ENCODE measurements at places on chromosomes 7 and 10.

DNA sequence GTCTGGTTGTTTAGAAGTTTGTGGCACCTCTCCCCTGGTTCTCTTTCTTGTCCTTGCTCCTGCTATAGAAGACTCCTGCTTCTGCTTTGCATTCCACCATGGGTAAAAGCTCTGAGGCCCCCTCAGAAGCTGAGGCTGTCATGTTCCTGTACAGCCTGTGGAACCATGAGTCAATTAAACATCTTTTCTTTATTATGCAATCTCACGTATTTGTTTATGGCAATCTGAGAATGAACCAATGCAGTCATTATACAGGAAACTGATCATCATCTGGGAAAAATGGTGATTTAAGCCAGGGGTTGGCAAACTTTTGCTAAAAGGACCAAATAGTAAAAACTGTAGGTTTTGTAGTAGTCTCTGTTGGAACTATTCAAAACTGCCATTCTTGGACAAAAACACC lies 175.4 kb downstream of the CSTF2T start:
- no peak for DNase-seq

DNA sequence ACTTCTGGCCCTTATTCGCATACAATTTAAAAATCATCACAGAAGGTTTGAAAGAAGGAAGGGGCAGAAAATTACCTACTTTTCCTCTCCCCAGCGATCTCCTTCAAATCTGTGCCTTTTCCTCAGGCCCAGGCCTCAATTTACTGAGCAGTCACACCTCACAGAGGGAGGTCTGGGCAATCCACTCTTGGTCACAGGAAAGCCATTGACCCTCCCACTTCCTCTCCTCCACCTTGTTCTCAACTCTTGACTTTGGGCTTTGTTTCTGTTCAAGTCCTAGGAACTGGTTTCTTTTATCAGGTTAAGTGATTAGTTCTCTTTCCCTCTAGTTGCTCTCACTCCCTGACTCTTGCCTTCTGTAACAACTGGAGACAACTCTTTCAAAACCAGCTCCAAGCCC lies 37.0 kb upstream of the ATRNL1 start:
- no peak for DNase-seq

DNA sequence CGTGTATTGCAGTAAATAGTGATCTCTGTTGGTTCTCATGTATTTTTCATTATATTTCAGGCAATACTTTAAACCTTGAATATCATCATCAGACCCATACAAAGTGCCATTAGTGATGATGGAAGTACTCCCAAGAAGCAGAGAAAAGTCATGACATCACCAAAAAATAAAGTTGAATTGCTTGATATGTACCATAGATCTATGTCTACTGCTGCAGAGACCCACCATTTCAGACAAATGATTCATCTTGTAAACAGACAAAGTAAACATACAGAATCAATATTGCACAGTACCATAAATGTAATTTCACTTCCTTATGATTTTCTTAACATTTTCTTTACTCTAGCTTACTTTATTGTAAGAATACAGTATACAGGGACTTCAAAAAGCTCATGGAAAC lies 347.8 kb downstream of the IPMK start:
- no peak for DNase-seq

DNA sequence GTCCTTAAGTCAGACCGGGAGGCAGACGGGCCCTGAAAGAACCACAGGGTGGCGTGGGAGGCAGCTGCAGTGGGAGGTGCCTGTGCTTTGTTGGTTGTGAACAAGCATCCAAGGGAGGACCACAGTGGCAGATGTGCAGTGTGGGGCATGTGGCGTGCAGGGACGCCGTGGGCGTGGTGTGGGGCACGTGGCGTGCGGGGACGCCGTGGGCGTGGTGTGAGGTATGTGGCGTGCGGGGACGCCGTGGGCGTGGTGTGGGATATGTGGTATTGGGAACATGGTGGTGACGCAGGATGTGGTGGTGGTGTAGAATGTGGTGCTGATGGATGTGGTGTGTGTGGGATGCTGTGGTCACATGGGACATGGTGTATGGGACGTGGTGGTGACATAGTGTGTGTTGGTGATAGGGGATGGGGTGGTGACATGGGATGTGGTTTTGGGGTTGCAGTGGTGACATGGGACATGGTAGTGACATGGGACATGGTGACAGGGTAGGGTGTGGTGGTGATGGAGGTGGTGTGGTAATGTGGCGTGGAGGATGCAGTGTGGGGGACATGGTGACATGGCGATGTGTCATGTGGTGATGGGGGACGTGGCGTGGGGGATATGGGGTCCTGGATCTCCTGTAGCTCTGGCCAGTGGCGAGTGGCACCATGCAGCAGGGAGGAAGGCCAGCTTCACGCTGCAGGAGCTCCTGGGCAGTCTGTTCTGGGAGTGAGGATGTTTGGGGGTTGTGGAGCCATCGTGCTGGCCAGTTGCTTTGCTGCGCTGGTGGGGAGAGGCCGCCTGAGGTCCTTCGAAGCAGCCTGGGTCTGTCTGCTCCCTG lies 78.8 kb downstream of the INPP5A start:
- no peak for DNase-seq

GRCh38 chr7:31160941-31161340 lies 108.8 kb downstream of the ADCYAP1R1 start:
- no peak for DNase-seq

GRCh38 chr10:44307691-44308090 lies 77.2 kb downstream of the CXCL12 start:
- DNase-seq, result no peak

- no peak for DNase-seq
Measured at GRCh38 chr7:139203992-139204391, 27.0 kb upstream of the UBN2 start.

GRCh38 chr7:158428131-158428836 lies 159.3 kb downstream of the PTPRN2 start:
- no peak for DNase-seq

DNA sequence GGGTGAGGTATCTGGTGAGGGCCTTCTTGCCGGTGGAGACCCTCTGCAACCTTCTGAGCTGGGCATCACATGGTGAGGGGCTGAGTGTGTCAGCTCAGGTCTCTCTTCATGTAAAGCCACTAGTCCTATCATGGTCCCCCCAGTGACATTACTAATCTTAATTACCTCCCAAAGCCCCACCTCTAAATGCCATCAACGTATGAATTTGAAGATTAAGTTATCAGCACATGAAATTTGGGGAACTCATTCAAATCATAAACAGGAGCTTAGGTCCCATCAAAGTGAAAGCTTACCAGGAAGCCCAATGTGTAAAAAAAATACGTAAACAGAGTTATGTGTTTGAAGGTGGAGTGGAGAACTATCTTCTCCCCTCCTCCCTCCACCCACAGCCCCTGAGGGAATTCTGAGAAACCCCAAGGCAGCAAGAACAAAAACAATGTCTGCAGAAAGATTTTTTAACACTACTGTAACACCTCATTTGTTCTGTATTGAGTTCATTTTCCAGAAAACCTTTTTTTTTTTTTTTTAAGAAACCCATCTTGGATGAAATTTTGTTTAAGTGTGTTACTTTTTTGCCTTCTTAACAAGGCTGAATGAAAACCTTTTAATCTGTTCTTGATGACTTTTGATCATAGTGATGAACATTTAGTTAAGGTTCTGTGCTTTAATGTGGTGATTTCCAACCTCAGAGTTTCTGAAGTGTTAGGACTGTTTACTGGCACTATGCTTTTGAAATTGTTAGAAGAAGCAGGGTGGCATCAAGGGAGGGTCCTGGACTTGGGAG lies 19.1 kb upstream of the PCGF5 start:
- DNase-seq, result no peak

- DNase-seq, result no peak
Measured at GRCh38 chr10:101691081-101691480, 3.9 kb downstream of the FBXW4 start.

GRCh38 chr7:88933285-88933684 lies 137.7 kb upstream of the TEX47 start:
- DNase-seq, result no peak

- no peak for DNase-seq
Measured at GRCh38 chr10:86992456-86992855, 24.2 kb downstream of the ADIRF start.

GRCh38 chr7:48298779-48299178 lies 127.5 kb downstream of the ABCA13 start:
- DNase-seq, result no peak

DNA sequence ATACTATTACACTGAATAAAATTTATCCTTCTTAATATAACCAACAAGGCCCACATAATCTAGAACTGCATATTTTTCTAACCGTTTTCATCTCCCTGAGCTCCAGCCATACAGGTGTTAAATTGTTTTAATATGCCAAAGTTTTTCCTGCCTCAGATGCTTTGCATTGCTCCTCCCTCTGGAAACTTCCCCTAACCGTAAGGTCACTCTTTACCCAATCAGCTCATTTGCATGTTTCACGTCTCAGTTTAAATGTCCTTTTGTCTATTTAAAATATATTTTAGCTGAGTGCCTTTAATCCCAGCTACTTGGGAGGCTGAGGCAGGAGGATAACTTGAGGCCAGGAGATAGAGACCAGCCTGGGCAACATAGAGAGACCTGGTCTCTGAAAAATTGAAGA lies 228.5 kb downstream of the ADK start:
- DNase-seq, result no peak

GRCh38 chr7:151017953-151018420 lies 6.3 kb downstream of the ATG9B start:
- no peak for DNase-seq

DNA sequence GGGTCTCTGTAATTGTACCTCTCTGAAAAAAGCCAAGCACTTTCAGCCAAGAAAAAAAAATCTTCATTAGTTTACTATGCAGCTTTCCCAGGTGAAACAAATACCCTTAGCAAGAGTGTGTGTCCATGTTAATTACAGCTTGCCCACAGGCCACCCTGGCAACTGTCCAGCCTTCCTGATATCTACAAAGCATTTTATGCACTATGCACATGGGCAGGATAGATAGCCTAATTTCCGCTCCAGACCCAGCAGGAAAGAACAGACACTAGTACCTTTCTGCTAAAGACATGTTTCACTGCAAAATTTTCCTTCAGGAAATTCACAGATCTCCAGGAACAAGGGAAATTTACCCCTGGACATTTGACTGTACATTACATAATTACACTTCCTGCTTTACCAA lies 24.4 kb downstream of the CACNA2D1 start:
- DNase-seq, result no peak

DNA sequence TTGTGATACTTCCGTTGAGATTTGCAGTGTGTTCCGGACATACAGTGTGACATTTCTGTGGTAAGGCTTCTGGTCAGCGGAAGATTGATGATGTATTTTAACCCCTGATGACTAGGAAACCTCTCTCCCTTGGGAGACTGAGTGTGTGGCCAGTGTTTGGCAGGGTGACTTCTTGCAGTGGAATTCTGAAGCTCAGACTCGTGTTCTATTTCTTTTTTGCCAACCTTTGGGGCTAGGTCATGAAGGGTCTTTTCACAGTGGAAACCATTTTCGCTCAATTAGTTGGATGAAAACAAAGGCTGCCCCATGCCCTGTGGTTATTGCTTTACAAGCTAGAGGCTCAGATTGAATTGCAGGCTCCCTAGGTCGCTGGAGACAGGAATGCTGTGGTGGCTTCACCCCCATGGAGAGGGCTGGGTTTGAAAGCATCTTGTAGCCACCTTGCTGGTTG lies 288.9 kb downstream of the BBS9 start:
- no peak for DNase-seq

DNA sequence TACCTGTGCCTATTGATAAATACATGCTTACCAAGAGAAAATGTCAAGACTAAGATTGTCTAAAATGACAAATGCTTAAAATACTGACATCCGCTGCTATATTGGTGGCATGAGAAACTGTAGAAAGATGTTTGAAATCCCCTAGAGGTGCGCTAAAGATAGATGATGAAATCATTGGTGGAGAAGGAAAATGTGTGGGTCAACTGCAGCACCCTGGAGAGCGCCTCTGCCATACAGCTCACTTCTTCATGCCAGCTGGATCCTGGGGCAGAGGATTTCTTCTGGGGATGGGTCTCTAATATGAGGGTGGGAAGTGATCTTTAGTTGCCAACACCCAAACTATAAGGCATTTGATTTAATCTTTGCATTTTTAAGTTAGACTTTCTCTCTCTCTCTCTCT lies 680.4 kb upstream of the POM121L12 start:
- peak; percentile 1 for DNase-seq

DNA sequence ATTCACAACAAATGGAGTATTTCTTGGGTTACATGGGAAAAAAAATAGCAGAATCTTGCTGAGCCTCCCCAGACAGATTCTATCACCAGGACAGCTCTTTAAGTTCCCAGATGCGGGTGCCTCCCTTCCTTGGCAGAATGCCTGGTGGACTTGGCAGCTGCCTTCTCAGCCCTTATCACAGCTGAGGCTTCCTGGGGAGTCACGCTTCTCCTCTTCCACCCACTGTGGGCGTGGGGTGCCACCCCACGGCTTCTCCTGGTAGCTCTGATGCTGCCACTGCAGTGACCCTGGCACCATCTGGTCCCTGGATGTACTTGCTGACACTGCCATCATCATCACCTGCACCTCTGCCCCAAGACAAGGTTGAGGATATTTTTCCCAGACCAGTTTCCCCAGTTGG lies 16.2 kb upstream of the NME8 start:
- peak; percentile 3 for DNase-seq
